ENCODE measurements at places on chromosomes 2 and 18.

DNA sequence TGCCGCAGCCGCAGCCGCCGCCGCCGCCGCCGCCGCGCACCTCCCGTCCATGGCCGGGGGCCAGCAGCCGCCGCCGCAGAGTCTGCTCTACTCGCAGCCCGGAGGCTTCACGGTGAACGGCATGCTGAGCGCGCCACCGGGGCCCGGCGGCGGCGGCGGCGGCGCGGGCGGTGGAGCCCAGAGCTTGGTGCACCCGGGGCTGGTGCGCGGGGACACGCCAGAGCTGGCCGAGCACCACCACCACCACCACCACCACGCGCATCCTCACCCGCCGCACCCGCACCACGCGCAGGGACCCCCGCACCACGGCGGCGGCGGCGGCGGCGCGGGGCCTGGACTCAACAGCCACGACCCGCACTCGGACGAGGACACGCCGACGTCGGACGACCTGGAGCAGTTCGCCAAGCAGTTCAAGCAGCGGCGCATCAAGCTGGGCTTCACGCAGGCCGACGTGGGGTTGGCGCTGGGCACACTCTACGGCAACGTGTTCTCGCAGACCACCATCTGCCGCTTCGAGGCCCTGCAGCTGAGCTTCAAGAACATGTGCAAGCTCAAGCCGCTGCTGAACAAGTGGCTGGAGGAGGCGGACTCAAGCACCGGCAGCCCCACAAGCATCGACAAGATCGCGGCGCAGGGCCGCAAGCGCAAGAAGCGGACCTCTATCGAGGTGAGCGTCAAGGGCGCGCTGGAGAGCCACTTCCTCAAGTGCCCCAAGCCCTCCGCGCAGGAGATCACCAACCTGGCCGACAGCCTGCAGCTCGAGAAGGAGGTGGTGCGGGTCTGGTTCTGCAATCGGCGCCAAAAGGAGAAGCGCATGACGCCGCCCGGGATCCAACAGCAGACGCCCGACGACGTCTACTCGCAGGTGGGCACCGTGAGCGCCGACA lies 2.4 kb downstream of the POU3F3 start:
- peak; percentile 79 for DNase-seq

DNA sequence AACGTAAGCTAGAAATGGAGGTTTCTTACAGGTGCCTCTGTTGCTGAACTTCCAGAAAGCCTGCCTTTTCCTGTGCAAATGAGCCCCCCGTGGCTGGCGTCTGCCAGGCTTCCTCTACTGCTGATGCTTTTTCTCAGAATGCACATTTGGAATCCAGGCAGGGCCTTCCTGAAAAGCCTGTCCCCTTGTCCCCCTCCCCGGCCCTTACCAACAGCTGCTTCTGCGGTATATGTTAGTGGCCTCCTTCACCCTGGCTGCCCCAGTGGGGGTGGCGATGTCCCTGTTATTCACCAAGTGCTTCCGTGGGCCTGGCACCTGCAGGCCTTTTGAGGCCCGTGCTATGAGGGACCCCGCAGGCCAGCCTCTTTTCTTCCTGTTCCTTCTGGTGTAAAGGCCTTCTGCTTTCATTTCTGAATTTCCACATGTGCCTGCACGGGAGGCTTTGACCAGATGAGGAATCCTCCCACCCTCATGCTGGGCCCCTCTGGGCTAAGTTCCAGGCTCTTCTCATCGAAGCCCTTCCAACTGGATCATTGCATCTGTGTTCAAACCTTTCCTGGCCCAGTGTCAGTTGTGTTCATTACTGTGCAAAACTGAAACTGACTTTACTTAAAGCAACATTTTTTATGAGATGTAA lies 10.4 kb downstream of the CNDP2 start:
- DNase-seq = no peak

GRCh38 chr2:147214914-147215313 lies 629.9 kb upstream of the ACVR2A start:
- DNase-seq = no peak

GRCh38 chr2:168814939-168815907 lies 12.8 kb downstream of the NOSTRIN start:
- DNase-seq = peak; percentile 73

- DNase-seq = no peak
Observed at GRCh38 chr2:121471532-121472469, 58.9 kb upstream of the RNU4ATAC start.

GRCh38 chr2:133966720-133967304 lies 287.1 kb upstream of the MGAT5 start:
- DNase-seq = no peak

DNA sequence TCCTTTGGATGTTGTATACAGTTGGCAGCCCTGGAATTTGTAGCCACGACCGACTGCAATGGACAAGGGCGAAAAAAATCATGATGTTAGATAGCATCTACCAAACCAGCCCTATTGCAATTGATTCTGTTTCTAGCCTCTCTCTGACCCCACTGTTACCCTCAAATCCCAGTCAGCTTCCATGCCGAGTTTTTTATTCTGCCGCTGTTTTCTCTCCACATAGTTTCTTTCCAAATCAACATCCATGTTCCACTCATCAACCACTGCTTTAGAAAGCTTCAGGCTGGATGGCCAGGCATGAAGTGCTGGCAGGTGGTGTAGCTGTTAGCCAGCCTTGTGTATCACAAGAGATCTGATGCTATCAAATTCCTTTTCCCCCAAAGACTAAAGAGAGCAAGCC lies 272.8 kb downstream of the FIGN start:
- no peak for DNase-seq

GRCh38 chr2:47093626-47094025 lies 61.5 kb downstream of the STPG4 start:
- no peak for DNase-seq

DNA sequence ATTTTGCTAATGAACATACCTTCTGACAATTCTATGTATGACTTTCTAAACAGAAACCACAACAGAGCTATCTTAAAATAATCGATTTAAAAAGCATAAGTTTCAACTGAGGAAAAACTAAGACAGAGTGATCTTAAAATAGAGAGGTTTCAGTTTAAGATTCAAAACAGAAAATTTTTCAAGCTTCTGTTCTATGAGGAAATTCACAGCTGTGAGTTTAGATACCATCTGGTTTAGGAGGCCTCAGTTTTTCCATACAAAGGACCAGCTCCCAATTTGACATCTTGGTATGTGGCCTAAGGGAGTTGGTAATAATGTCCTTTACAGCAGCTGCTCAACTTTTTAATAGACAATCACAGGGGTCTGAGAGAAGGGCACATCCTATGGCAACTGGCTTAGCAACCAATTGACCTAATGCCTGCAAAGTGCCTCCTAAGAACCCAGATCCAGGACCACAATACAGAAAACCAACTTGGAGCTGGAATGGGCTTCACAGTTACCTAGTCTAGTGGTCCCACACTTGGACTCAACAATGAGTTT lies 39.7 kb downstream of the MDH1 start:
- no peak for DNase-seq

DNA sequence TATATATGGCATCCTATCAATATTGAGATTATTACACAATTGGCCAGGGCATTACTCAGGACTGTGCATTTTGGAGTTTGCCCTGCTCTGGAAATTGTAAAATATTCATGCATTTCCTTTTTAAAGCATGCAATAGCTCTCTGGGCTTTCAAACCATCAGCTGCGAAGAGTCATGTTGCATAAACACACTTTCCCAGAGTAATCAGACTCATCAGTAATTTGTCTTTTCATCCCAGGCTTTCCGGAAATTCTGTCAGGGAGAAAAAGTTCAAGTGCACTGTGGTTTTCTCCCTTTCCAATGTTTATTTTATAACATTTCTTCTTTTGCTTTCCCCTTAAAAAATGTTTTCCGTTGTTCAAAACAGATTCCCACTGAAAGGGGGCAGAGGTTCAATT lies 38.9 kb upstream of the FHL2 start:
- DNase-seq = no peak

DNA sequence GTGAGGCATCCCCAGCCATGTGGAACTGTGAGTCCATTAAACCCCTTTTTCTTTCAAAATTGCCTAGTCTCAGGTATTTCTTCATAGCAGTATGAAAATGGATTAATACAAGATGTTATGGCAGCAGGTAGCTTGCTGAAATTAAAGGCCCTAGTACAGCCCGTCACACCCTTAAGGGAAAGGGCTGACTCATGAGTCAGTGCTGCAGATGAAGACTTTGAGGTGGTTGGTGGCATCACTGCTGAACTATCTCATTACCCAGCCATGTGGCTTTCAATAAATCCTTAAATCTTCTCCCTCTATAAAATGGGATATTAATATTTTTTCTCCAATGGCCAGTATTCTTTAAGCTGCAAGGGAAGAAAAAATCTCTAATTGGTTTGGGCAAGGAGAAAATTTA lies 226.1 kb upstream of the CCDC68 start:
- no peak for DNase-seq

DNA sequence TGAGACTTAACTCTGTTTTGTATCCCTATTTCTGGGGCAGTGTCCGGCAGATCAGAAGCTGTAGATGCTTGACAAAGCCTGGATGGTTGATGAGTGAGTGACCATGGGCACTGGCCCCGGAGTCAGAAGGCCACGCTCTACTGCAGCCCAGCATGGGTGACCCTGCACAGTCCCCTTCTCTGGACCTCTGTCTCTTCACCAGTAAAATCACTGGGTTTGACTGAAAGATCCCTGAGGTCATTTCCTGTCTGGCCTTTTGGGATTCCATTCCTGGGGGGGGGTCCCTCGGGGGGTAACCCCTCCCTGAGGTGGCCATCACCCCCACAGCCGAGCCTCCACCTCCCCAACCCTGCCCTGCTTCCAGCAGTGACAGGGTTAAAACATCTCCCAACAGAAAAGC lies 31.7 kb downstream of the MRPL35 start:
- DNase-seq = no peak
